ENCODE measurements at places on chromosomes 5 and 9.

DNA sequence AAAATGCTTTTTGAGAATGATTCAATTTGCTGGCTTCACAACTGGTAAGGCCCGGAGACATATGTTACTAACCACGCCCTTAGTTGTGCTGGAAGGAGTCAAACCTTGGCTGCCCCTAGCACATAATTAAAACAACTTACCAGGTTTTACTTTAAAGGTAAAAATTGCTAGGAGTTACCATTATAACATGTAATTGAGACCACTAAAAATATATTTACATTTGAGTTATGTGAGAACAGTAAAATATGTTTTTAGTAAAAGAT, 435.6 kb upstream of the CDH9 start:
- DNase-seq = no peak

DNA sequence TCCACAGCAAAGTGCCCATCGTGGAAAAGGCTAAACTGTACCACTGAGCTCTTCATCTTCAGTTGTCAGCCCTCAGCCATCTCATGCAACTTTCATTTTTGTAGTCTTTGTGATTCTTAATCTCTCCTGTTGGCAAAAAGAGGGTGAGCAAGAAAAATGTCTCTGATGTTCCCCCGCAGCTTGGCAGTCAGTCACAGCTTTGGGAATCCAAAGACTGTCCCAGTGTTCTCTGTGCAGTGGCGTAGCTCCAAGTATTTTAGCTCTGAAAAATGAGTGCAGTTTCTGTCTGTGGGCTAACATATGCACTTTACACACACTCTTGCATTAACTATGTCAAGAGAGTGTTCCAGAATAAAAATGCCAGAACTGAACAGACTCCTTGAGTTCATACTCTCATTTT, 372.2 kb downstream of the TMEM232 start:
- peak; percentile 11 for DNase-seq

DNA sequence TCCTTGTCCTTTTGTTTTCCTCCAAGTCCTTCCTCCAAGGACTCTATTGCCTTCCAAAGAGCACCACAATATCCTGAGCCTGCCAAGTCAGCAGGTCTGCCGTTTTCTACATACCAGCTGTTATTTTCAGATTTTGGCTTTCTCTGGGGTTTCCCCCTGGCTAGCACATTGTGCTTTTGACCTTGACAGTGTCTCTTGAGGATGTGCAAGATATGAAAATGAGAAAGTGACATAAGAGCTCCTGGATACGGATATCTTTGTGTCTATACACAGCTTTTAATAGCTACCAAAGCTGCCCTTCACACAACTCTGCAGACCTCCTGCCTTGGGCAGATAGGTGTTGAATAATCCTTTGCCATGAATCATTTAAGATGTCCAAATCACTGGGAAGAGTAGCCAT, 67.0 kb downstream of the HAPLN1 start:
- no peak for DNase-seq

GRCh38 chr9:28624771-28625170, 1051.5 kb upstream of the C9orf72 start:
- no peak for DNase-seq

DNA sequence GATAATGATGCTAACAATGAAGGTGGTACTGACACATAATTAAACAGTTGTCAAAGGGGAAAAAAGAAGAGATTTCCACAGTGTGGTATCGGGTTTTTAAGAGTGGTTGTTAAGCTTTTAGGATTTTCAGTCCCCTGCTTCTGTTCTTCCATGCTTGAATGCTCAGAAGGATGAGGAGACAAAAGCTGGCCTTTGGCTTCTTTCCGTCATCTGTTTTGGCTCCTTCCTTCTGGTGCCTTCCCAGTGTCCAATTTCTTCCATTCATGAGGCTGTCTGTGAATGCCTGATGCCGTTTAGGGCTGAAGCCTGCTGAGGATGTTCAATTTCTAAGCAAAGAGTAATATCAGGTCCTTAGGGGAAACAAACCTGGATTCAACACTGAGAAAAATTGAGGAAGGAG, 179.6 kb upstream of the GLRA1 start:
- no peak for DNase-seq

- DNase-seq = no peak
These were observed 85.7 kb upstream of the SGCD start for GRCh38 chr5:156241266-156241665.

All from hippocampal formation (tissue), 2 donors.